ENCODE measurements at places on chromosomes 16 and 17.

- DNase-seq = peak; percentile 47
These were observed 9.3 kb downstream of the RIPOR1 start for GRCh38 chr16:67537636-67538591.

DNA sequence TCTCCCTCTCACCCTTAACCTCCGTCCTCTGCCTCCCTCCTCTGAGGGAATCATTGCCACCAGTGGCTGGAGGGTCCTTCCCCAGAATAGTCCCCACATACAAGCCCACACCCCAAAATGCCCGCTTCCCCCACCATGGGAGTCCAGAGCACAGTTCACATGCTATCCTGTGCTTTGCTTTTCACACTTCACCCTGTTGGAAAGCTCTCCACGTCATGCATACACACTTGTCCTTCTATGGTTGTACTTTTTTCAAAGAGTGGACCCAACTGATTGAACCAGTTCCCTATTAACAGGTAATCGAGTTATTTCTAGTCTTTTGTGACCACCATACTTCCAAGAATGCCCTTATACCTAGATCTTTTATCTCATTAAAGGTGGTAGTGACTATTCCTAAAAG is 23.8 kb upstream of the KIFC3 start:
- no peak for DNase-seq

- no peak for DNase-seq
These were observed at the start of gene NHERF2 for GRCh38 chr16:2026461-2027023. Gene NHERF2 (plus strand): TSS chr16:2026902. CDS start chr16:2027006, 104 bp downstream.

DNA sequence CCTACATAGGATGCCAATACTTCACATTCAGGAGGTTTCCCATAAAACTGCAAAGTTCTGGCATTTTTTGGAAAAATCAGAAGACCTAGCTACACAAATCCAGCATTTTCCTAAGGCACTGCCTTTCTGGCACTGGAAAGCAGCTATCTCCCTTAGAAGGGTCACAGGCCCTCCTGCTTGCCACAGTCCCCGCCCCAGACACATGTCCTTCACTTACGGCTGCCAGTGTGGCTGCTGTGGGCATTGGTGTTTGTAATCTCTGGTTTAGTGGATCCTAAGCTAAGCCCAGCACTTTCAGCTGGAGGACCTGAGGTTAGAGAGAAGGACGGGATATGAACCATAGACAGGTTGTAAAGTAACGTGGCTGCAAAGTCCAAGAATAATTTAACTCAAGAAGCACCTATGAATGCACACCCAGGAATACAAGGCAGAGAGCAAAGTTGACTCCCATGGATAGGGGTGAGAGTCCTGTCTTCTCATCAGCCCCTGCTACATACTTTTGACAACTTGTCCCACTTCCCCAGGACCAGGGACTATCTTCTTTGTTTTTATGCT is 100.0 kb downstream of the XYLT1 start:
- DNase-seq = no peak

DNA sequence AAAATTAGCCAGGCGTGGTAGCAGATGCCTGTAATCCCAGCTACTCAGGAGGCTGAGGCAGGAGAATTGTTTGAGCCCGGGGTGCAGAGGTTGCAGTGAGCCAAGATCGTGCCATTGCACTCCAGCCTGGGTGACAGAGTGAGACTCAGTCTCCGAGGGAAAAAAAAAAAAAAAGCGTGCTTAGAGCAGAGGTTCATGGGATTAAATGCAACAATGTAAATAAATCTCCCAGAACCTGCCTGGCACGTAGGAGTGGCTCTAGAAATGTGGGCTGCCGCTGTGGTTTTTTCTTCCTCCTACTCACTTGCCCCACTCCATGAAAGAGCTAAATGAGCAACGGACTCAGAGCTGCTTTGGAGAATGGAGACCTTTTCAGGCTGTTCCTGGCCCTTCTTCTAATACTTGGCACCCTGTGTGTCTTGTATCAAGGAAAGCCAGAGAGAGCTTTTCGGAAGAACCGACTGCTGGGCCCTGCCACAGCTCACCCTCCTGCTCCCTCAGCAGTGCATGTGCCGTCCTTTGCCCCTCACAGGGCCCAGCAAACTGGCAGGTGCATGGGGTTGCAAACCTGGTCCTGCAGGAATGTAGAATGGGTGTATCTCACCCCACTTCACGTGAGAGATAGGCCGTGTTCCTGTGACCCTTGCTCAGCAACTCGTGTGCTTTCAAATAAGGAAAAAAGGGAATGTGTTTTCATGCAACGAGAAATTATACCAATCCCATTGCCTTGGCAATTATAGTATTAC is 52.0 kb downstream of the LDHD start:
- DNase-seq = no peak

DNA sequence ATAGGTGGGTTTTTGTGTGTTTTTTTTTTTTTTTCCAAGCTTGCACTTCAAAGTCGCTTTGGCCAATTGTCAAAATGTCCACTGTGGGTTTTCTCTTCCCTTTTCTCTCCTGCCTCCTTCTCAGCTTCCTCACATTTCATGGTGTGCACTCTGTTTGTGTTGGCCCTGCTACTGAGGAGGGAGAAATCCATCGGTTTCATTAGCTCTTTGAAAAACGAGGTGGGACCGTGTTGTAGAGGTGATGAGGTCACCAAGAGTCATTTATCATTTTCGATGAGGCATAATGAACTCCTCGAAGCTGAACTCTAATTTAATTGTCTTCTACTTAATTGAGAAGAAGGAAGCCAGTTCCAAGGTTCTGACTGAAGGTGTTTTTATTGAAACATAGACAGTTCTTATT is 174.4 kb upstream of the TOX3 start:
- DNase-seq = no peak

- DNase-seq = no peak
These were observed 1.3 kb downstream of the FASN start for GRCh38 chr17:82096709-82097183.

GRCh38 chr17:21271454-21272183 is 12.9 kb upstream of the MAP2K3 start:
- no peak for DNase-seq

GRCh38 chr16:16032271-16032979 is 83.0 kb downstream of the ABCC1 start:
- DNase-seq = no peak

DNA sequence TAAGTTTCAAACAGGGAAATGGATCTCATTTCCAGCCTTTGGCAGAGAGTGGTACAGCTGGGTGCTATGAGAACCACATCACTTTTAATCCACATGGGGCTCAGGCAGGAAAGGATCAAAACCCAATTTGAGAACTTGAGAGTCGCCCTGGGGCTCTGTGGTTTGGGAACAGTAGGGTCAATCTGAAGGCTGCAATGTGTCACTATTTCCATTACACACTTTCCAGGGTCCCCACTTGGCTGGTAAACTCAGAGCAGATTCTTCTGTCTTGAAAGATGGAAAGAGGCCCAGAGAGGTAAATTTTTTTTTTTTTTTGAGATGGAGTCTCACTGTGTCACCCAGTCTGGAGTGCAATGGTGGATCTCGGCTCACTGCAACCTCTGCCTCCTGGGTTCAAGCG is 6.7 kb upstream of the HIGD1B start:
- DNase-seq = no peak

DNA sequence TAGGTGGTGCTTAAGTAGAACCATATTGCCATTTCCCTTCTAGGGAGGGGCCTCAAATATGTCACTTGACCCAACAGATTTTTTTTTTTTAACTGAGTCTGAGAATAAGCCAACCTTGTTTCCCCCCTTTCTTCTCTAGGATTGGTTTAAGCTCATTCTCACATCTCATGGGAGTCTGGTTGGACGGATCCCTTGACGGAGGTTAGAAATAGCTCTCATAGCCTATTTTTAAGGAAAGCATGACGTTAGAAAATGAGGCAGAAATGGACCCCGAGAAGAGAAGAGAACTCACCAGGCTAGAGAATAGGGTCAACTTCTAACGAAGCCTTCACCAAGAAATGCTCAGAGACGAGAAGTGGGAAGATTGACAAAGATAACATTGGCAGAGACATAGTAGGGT is 95.1 kb upstream of the ZFHX3 start:
- DNase-seq = no peak

GRCh38 chr17:5694551-5694950 is 110.2 kb upstream of the NLRP1 start:
- no peak for DNase-seq

DNA sequence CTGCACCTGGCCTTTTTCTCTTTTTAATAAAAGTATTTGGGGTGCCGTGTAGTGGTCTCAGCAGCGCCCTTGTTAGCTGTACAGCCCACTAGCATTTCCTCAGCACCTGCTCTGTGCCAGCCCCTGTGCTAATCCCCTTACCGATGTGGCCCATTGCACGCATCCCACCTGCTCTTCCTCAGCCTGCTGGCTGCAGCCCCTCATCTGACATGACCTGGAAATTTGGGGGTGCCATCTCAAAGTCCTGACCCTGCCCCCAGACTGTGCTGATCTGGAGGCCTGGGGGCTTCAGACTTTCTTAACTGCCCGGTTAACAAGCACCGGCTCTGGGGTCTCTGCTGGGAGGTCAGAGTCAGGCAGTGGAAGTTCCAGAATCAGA is 10.4 kb downstream of the GPRC5C start:
- no peak for DNase-seq

GRCh38 chr16:28935346-28935745 is 3.6 kb downstream of the CD19 start:
- no peak for DNase-seq

GRCh38 chr17:75087558-75088453 is at the start of gene SLC16A5:
Gene SLC16A5 (plus strand): TSS chr17:75087954. CDS start chr17:75093637, 5,683 bp downstream.
- no peak for DNase-seq

DNA sequence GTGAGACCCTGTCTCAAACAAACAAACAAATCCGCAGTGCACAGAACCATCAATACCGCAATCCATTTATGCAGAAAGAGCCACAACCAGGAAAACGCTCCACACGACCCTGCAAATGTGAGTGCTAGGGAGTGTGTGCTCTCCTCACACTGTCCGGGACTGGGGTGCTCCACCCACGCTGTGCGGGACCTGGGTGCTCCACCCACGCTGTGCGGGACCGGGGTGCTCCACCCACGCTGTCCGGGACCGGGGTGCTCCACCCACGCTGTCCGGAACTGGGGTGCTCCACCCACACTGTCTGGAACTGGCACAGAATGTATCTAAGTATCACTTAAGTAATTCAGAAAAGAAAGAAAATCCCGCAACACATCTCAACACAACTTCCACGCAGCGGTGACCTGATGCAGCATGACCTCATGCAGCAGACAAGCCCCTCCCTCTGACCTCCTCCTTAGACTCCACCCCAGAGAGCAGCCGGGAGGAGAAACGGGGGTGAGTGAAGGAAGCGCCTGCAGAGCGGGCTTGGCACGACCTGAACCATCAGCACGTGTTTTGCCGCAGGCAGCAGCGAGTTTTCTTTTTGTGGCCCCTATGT is 38.5 kb downstream of the ZNF276 start:
- no peak for DNase-seq

DNA sequence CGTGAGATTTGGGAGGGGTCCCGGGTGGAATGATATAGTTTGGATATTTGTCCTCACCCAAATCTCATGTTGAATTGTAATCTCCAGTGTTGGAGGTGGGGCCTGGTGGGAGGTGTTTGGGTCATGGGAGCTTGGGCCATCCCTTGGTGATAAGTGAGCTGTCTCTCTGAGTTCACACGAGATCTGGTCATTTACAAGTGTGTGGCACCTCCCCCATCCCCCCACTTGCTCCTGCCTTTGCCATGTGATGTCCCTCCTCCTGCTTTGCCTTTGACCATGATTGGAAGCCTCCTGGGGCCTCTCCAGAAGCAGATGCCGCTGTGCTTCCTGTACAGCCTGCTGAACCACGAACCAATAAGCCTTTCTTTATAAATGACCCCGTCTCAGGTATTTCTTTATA is 21.3 kb upstream of the BAIAP2 start:
- no peak for DNase-seq

DNA sequence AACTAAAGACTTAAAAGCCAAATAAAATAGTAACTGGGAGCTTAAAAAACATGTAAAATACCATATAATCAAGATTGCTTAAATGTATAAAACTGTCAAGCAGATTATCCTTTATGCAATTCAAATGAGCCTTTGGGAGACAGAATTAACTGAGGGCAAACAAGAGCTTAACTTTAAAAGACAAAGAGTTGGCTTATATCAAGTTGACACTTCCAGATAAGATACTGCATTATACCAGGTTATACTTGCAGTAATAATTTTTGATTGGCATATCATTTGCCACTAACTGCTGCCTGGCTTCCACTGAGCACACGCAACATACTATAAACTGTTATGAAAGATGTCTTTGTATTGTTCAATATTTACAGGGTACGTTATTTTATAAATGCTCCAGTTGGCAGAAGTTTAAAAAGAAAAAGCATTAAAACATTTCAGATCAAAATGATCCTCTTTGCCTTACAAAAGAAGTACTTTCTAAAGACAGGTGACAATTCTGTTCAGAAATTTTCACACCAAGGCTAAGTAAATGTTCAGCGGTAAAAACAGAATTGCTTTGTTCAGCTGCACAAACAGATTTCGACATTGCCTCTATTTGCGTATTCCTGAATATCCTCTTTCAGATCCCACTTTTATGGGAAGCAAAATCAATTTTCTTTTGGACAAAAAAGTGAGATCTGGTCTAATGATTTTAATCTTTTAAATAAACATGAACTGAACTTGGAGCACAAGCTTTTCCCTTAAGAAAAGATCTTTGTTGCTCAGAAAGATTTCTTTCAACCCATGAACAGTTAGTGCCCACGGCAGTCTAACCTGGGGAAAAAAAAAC is 50.7 kb downstream of the TOX3 start:
- DNase-seq = no peak

DNA sequence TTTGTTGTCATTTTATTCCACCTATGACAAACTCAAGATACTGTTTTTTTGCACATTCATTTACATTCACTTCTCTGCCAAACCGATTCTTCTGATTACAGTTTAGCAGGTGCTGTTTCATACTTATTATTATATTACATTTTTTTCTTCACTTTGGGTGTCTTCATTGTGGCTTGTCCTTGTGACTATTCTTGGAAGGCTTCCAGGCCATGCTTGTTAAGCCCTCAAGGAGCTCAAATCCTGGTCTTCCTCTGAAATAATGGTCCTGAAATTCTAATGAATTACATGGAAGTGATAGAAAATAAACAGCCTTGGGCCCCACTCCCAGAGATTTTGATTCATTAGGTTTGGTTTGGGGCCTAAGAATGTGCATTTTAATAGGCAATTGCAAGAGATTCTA is 1.4 kb downstream of the KRTAP2-4 start:
- DNase-seq = no peak

DNA sequence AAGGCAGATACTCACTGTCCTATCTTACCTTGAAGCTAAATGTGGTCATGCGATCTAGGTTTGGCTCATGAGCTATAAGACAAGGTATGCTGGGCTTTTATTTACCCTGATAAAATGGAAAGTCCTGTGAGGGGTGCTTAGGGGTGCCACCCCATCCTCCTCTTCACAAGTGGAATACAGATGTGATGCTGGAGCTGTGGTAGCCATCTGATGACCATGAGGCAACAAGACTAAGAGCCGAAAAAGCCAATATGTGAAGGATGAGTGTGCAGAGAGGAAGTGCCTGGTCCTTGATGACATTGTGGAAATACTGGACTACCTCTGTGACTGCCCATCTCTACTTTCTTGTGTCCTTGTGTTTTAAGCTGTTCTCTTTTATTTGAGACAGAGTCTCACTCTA is 58.1 kb upstream of the TMC5 start:
- DNase-seq = no peak

Measured in stimulated activated CD8-positive, alpha-beta memory T cell treated with anti-CD3 and anti-CD28 coated beads, Interleukin-12 subunit alpha, Interleukin-12 subunit beta, amount 100 ng/mL, for 1 hour (primary cell).